T-helper 2 cell (primary cell): ENCODE measurements at places on chromosomes 7 and 10.
A peak's percentile ranks its signal among the peaks of the same experiment; 100 is the strongest.

DNA sequence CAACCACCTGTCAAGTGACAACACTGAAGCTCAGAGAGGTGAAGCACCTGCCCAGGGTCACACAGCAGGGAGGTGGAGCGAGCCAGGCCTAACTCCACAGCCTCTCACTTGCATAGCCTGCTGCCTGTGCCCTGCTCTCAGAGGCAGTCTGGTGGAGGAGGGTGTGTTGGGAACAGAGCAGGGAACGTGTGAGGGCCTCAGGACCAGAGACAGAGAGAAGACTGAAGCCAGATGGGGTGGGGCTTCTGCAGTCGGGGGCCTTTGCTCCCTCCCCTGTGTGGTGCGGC lies 114.0 kb downstream of the PTPN20 start:
- DNase-seq = no peak

GRCh38 chr7:116687801-116688201 lies 15.8 kb downstream of the MET start:
- no peak for DNase-seq

- DNase-seq = peak; percentile 47
These were observed 907 bp upstream of the IFRD1 start for GRCh38 chr7:112449353-112449752.

- DNase-seq = no peak
These were observed 16.2 kb upstream of the ZNF488 start for GRCh38 chr10:47400251-47400650.

GRCh38 chr7:123324283-123324682 lies 124.5 kb upstream of the SLC13A1 start:
- DNase-seq = no peak

DNA sequence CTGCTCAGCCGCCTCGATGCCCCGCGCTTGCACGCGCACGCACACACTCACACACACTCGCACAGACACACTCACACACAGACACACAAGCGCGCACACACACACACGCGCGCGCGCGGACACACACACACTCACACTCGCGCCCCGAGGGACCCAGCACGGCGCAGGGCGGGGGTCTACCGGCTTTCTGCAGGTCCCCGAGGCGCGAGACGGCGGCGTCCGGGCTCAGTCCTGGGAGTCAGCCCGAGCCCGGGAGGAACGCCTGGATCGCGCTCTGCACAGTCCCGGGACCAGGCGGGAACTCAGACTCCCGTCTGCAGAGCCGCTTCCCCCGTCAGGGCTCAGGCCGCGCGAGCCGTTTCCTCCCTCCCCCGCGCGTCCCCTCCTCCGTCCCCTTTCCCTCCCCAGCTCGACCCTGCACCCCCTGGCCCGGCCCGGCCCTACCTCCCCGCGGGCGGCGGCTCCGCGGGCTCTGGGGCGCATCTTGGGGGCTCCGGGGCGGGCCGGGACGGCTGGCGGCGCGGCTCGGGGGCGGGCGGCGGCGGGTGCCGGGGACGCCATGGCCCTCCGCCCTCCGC lies 464 bp downstream of the DENND2A start:
- no peak for DNase-seq
